Activated CD8-positive, alpha-beta memory T cell treated with anti-CD3 and anti-CD28 coated beads for 4 hours (primary cell): ENCODE measurements at places on chromosomes 3 and 15.

DNA sequence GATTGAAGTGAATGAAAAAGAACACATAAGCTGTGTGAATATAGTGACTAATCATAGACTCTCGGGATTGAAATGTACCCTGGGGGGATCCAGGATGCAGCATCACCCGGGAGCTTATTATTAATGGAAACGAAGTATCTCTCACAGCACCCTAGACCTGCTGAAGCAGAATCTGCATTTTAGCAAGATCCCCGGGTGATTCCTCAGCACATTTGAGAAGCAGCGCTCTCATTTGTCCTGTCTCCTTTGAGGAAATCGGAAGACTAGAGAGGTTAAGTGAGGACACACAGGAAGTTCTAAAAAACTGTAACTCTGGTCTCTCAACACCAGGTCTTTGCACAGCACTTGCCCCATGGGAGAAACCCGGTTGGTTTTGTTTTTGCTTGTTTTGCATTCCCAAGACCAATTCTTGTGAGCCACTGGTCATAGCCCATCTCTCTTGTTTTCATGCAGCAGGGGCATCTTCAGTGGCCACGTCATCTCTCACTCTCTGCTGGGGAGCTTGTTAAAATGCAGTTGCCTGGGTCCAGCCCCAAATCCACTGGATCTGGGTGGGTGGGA, 30.2 kb downstream of the ZNF710 start:
- DNase-seq: no peak

DNA sequence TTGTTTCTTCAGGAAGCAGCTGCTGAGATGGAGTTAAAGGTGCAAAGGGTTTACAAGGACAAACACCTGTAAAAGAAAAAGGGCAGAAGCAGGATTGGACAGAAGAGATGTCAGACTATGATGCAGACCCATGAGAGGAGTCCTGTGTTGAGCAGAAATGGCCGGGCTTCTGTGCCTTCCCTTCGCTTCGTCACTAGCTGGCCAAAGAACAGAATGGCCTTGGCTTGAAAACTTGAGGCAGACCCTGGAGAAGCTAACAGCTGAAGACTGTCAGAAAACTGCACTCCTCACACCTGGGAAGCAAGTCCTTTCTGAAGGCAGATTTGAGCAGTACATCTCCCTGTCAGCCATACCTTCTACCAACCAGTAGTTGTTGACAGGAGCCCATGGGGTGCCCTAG, 8.4 kb upstream of the NMNAT3 start:
- no peak for DNase-seq

- no peak for DNase-seq
Measured at GRCh38 chr3:182954553-182955235, 25.6 kb downstream of the DCUN1D1 start.

GRCh38 chr3:148255981-148256969, 441.4 kb upstream of the AGTR1 start:
- DNase-seq: no peak
